ENCODE measurements at places on chromosomes 7 and 10. TPM values are rescaled to one million over a fixed set of nuclear protein-coding genes. Genes with fewer than 3 reads are reported as not detected.

- DNase-seq = no peak
Observed at GRCh38 chr7:139679731-139680594, 97.8 kb downstream of the HIPK2 start.

- DNase-seq = no peak
Observed at GRCh38 chr7:85095366-85095765, 91.5 kb downstream of the SEMA3D start.

RGR gene
- not detected for total RNA-seq

- DNase-seq = no peak
Observed at GRCh38 chr7:141306081-141306480, 232.2 kb downstream of the TMEM178B start.

GRCh38 chr7:18467011-18467410 is 28.5 kb upstream of the HDAC9 start:
- DNase-seq = no peak

GRCh38 chr7:77690289-77690688 is 6.0 kb upstream of the RSBN1L start:
- DNase-seq = no peak

All from WTC11 (cell line).